ENCODE measurements at places on chromosomes 3 and 15. TPM values are rescaled to one million over a fixed set of nuclear protein-coding genes. Genes with fewer than 3 reads are reported as not detected.
A peak's percentile ranks its signal among the peaks of the same experiment; 100 is the strongest.

Gene ZNF502
- total RNA-seq: 2.2 TPM

DNA sequence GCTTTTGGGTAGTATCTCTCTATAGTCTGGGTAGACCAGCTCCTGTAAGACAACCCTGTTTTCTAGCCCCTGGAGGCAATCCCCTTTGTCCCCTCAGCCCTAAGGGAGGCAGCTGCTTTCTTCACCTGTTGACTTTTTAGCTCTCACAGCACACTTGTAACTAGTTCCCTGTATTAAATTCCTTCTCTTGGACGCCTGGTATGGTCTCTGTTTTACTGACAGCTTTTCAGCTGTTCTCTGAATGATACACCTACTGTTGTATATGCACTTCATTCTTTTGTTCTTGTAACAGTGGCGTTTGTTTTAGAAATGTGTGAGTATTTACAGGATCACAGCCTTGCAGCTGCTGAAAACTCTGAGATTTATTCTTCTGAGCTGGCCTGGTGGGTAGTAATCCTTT is 413.0 kb upstream of the RBMS3 start:
- no peak for DNase-seq

- DNase-seq: no peak
These were observed 55.9 kb upstream of the ABHD17C start for GRCh38 chr15:80639168-80639555.

- no peak for DNase-seq
These were observed 94.2 kb downstream of the FOXP1 start for GRCh38 chr3:71489315-71489761.

Gene HTR3E
- 0.50 TPM for total RNA-seq

DNA sequence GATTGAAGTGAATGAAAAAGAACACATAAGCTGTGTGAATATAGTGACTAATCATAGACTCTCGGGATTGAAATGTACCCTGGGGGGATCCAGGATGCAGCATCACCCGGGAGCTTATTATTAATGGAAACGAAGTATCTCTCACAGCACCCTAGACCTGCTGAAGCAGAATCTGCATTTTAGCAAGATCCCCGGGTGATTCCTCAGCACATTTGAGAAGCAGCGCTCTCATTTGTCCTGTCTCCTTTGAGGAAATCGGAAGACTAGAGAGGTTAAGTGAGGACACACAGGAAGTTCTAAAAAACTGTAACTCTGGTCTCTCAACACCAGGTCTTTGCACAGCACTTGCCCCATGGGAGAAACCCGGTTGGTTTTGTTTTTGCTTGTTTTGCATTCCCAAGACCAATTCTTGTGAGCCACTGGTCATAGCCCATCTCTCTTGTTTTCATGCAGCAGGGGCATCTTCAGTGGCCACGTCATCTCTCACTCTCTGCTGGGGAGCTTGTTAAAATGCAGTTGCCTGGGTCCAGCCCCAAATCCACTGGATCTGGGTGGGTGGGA is 30.2 kb downstream of the ZNF710 start:
- DNase-seq: no peak

- DNase-seq: no peak
These were observed 22.5 kb downstream of the MRPS11 start for GRCh38 chr15:88490036-88490435.

DNA sequence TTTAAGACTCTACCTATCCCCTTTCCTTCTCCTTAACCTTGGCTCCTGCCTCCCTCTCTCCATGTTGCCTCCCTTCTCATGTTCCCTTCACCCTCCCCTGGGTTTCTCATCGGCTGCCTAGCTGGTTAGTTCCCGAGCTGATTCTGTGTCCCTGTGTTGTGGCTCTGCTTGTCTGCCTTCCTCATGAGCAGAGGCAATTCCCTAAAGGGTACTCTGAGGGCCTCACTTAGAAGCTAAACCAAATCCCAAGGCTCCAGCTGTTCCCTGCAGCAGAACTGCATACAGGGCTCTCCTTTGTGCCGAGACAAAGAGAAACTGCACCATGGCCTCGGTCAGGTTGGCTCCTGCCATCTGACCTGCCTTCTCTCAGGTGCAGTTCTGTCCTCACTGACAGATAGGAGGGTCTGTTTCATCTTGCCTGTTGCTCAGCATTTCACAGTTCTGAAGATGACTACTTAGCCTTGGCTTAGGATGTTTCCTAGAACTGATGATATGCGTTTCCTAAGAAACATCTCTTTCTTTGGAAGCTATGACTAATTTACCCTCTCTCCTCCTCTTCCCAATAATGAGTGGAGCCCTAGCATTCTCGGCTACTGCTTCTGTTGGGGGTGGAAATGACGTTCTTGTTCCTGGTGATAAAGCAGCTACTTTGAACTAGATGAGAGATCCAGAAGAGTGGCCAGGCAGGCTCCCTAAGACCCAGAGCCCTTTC is 27.1 kb downstream of the DUOX1 start:
- DNase-seq: no peak

Gene FAM174B
- total RNA-seq: 29.5 TPM

GRCh38 chr15:57367556-57367955 is 8.7 kb upstream of the CGNL1 start:
- no peak for DNase-seq

Gene GHSR
- total RNA-seq: not detected

- no peak for DNase-seq
These were observed 26.7 kb downstream of the TKT start for GRCh38 chr3:53229171-53229570.

- DNase-seq: no peak
These were observed 118.9 kb upstream of the EOMES start for GRCh38 chr3:27840807-27841594.

Gene ZPLD1
- total RNA-seq: not detected

- no peak for DNase-seq
These were observed 75.5 kb upstream of the CBLB start for GRCh38 chr3:105944276-105944675.

GRCh38 chr3:148178503-148178902 is 519.2 kb upstream of the AGTR1 start:
- no peak for DNase-seq

- peak; percentile 54 for DNase-seq
These were observed 3.4 kb downstream of the RNU6-1 start for GRCh38 chr15:67836477-67836876.

DNA sequence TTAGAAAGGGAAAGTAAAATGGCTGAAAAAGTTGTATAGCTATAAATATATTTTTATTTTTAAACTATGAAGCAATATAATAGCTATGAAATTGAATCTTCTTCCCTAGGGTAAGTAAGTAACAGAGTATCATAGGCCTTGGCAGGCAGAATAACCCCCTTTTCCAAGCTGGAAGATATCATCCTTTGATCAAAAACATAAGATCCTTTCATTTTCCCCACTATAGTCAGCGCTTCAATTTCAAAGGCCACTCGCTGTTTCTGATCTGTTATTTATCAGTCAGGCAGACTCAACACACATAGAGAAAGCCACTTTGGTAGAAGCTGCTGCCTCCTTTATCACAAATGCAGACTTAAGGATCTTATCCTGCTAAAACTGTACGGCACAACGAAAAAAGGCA is 74.0 kb upstream of the UBE2E2 start:
- no peak for DNase-seq

Gene GOLGA6L10
- 2.0 TPM for total RNA-seq

Gene ARPP21
- total RNA-seq: 0.14 TPM

Gene ALG3
- total RNA-seq: 25.0 TPM

- DNase-seq: no peak
These were observed 28.5 kb upstream of the ENTPD3 start for GRCh38 chr3:40358454-40358853.

GRCh38 chr3:196524527-196524926 is 9.4 kb upstream of the SMCO1 start:
- no peak for DNase-seq

DNA sequence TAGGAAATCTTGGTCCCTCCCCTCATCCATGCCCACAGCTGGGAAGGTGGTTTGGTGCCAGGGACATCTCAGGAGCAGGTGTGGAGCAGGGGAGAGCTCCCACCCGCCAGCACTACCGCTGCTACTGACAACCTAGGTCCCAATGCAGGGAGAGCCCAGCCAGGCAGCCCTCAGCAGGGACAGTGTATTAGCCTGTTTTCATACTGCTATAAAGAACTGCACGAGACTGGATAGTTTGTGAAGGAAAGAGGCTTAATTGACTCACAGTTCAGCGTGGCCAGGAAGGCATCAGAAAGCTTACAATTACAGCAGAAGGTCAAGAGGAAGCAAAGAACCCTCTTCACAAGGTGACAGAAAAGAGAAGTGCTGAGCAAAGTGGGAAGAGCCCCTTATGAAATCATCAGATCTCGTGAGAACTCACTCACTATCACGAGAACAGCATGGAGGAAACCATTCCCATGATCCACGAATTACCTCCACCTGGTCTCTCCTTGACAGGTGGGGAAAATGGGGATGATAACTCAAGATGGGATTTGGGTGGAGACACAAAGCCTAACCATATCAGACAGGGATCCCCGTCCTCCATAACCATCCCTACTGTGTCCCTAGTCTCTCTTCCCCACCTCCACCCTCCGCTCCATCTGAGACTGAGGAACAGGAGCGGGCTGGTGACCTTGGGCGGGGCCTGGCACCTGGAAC is 218.6 kb downstream of the TBC1D2B start:
- no peak for DNase-seq

GRCh38 chr15:43872416-43873020 is 45.7 kb downstream of the WDR76 start:
- no peak for DNase-seq

GRCh38 chr3:45153658-45154437 is 7.7 kb upstream of the CDCP1 start:
- no peak for DNase-seq

GRCh38 chr3:33392703-33393125 is 47.5 kb downstream of the UBP1 start:
- no peak for DNase-seq

Gene ADAMTS17
- 7.4 TPM for total RNA-seq

DNA sequence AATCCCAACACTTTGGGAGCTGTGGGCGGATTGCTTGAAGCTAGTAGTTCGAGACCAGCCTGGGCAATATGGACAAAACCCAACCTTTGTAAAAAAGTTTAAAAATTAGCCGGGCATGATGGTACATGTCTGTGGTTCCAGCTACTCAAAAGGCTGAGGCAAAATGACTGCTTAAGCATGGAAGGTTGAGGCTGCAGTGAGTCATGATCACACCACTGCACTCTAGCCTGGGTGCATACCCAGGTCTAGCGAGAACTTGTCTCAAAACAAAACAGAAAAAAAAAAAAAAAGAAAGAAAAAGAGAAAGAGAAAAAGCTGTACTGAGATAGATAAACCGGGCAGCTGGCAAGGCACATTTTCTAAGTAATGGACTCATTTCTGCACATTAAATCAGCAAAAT is 10.6 kb downstream of the ARPP19 start:
- DNase-seq: no peak

Gene CLRN1
- total RNA-seq: not detected

Gene TNNC1
- total RNA-seq: 0.64 TPM

GRCh38 chr15:51864408-51865056 is 35.1 kb downstream of the TMOD3 start:
- no peak for DNase-seq

DNA sequence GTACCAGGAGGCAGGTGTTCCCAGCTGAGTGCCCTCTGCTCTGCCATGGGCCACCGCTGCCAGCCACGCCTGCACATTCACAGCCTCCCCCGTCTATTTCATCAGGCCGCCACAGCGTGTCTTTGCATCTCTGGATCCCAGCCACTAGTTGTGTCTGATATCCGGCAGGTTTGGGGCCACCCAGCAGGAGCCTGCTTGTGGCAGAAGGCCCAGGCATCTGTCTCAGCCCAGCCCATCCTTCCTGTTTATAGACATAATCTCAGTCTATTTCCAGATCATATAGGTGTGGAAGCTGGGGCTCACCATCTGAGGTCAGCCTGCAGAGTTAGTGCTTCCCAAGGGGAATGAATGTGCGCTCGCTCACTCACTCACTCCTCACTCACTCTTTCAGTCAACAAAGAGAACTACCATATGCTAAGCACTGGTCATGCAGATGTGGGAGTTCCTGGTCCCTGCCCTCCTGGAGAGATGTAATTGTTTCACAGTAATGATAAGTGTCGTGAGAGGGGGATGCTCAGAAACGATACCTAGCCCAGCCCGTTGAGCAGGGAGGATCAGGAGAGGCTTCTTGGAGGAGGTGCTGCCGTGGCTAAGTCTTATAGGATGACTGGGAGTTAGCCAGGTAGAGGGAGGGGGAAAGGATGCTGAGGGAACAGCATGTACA is 60.6 kb downstream of the FGD5 start:
- DNase-seq: peak; percentile 65

GRCh38 chr3:49775538-49775937 is 10.8 kb downstream of the IP6K1 start:
- DNase-seq: no peak

DNA sequence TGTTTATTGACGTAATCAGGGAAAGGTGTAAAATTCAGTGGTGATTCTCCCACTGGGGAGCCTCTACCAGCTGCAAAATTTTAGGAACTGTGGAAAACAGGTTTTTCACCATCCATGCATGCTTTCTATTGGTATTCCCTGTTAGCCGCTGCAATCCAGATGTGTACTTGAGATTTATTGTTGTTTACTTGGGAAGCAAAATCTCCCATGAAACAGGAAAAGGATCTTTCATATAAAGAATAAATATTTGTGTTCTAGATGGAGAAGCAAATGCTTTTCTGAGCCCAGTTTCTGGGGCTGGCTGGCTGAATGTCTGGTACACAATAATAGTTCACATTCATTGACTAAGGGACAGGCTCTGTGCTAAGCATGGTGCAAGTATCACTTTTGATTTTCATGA is 144.6 kb upstream of the RASGRP1 start:
- no peak for DNase-seq

Gene BMF
- total RNA-seq: 25.4 TPM

Gene SCN11A
- 0.12 TPM for total RNA-seq

GRCh38 chr15:65278480-65278879 is 8.2 kb downstream of the PARP16 start:
- no peak for DNase-seq

DNA sequence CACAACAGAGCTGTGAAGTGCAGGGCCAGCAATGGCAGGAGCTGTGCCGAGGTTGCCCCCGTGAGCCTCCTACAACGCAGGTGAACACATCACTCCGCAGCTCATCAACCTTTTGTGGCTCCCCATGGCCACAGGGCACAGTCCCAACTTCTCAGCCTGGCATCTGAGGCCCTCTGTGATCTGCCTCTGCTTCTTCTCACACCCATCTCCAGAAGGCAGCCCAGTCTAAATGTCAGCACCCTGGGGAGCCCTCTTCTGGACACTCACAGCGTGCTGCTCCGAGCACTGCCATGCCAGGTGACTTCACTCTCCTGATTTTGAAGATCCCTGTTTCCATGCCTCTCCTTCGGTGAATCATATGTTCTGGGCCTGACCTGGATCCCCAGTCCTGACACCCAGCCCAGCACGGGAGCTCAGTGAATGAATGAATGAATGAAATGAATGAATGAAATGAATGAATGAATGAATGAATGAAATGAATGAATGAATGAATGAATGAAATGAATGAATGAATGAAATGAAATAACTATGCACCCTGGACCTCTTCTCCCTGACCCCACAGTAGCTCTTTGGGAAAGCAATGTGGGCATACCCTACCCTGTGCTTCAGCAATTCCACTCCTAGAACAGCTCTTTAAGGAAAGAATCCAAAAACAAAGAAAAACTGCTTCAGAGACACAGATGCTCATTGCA is 17.9 kb upstream of the SKIC8 start:
- peak; percentile 54 for DNase-seq

Gene HRH1
- 7.9 TPM for total RNA-seq

Gene CYP1A1
- total RNA-seq: 0.82 TPM

GRCh38 chr3:183172051-183172639 is 9.6 kb upstream of the LAMP3 start:
- DNase-seq: no peak

Gene GOLGA6B
- total RNA-seq: not detected

Gene RBMS3
- total RNA-seq: 11.5 TPM

GRCh38 chr3:179452872-179453271 is 1.6 kb upstream of the GNB4 start:
- DNase-seq: no peak
